Activated T-helper 1 cell treated with anti-CD3 and anti-CD28 coated beads, Interleukin-2, amount 50 U/mL, for 16 hours (primary cell): ENCODE measurements at places on chromosomes 3 and 15.

DNA sequence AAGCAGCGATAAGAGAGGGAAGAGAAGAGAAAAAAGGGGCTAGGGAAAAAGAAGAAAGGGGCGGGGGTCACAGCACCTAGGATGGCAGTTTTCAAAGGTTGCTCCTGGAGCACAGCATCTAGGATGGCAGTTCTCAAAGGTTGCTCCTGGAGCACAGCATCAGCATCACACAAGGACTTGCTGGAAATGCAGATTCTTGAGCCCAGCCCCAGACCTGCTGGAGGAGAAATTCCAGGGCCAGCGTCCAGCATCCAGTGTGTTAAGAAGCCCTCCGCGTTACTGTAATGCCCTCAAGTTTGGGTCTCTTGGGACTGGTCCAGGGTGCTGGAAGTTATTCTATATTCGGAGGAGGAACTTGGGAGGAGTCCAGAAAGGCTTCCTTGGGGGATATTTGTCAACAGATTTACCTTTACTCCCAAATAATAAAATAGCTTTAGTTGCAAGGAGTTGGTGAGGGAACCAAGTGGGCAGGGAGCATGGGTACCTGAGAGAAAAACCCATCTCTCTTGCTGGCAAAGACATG lies 519.4 kb downstream of the SHQ1 start:
- no peak for DNase-seq

DNA sequence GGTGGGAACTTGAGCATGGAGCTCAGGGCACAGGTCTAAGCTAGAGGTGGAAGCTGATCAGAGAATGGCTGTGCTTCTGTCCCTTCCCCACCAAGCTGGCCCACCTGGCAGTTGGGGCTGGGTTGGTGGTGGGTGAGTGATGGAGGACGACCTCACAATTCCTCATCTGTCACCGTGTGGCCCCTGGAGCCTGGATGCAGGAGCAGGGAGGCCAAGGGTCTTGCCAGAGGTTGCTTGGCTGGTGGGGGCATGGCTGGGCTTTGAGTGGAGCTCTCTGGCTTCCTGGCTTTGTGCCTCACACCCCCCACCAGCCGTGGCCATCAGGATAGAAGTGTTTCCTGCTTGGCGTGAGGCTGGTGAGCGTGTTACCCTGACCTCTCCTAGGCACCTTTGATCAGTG lies 36.0 kb downstream of the FBLN2 start:
- DNase-seq, result no peak

GRCh38 chr15:39299486-39300267 lies 281.2 kb upstream of the THBS1 start:
- no peak for DNase-seq

DNA sequence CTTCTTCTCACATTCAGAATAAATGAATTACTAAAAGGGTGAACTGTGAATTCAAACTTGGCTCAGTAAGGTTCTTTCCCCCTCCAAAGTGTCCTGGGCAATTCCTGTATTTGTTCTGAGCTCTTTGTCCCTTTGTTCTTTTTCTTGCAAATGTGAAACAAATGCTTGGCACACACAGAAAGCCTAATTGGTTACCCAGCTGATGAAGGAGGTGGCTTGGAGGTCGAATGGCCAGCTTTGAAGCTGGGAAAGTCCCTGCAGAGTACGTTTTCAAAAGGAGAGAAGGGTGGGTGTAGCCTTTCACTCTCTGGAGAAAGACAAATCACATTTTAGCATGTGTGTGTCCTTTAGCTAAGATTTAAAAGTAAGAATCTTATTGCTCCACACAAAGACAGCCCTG lies 154.4 kb downstream of the PEX5L start:
- no peak for DNase-seq

DNA sequence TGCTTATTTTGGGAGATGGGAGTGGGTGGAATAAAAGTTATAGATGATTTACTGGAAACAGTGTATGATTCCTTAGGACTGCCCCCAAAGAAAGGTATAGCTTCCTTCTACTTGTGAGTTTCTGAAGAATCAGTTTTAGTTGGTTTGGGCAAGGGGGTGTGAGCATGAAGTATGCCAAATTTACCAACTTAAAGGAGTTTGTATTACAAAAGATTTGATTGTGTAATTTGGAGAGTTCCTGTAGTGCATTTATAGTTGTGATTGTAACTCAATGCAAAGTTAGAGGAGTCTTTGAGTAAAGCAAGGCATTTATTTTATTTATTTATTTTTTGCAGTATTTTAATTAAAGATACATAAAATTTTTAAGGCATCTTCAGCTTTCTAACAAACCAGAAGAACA lies 42.8 kb downstream of the TSC22D2 start:
- DNase-seq, result no peak

DNA sequence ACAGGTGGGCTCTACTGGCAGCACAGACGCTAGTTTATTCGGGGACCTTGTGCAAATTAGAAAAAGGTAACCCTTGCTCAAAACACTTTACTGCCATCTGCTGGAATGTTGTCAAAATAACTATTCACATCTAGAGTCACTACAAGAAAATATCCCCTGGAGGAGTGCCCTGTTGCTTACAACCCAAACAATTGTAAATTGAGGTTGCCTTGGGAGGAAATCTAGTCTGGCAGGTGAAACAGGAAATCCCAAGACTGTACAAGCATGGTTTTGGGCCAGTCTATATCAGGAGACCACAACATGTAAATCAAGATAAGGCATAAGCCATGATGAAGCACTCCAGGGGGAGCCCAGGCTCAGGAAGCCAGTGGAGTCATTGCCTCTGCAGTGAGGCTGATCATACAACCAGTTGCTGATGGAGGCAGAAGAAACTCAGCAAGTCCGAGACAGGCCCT lies 136.8 kb upstream of the ACP3 start:
- no peak for DNase-seq

DNA sequence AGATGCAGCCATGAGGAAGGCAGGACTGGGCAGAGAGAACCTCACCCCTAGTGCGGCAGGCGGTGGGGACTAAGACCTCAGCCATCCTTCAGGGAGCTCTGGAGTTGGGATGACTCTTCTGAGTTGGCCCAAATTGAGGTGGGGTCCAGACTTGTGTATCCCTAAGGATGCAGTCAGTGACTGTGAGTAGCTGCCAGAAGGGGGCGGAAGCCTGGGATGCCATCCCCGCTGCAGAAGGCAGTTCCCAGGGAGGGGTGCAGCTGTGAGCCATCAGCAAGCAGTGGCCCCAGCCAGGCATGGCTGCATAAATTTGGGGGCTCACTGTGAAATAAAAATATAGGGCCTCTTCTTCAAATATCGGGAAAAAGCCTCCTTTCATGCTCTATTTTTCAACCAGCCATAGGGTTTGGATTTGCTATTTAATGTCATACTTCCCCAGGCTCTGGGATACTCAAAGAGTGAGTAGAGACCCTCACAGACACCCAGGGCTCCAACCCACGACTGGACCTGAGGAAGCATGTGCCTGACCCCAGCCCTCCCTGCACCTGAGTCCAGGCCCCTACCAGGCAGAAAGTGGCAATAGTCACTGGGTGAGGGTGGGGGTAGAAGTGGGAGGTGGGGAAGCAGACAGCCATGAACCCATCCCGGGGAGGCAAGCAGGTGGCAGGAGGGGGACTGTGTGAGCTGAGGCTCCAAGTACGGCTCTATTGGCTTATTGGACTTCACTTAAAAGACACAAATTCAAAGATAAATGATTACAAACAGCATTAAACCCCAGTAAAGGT lies 30.5 kb downstream of the GRK7 start:
- no peak for DNase-seq

- no peak for DNase-seq
These were observed 6.8 kb downstream of the PCSK6 start for GRCh38 chr15:101482526-101483371.

- no peak for DNase-seq
These were observed 883 bp upstream of the FRMD4B start for GRCh38 chr3:69386556-69387385.

DNA sequence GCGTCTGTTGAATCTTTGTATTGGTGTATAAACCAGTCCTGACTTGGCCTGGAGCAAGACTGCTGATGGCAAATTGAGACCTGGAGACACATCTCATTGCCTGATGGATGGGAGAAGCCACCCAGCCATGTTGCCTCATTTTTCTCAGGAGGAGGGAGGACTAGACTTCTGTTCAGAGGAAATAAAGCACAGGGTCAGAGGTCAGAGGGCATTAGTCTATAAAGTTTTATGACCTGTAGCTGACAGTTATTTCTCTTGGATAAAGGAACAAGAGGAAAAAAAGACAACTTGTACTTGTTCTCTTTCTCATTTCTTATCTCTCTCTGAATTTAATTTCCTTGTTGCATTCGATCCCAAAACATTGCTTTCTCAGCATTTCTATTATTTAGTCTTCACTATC lies 775.9 kb downstream of the SQOR start:
- DNase-seq, result no peak

DNA sequence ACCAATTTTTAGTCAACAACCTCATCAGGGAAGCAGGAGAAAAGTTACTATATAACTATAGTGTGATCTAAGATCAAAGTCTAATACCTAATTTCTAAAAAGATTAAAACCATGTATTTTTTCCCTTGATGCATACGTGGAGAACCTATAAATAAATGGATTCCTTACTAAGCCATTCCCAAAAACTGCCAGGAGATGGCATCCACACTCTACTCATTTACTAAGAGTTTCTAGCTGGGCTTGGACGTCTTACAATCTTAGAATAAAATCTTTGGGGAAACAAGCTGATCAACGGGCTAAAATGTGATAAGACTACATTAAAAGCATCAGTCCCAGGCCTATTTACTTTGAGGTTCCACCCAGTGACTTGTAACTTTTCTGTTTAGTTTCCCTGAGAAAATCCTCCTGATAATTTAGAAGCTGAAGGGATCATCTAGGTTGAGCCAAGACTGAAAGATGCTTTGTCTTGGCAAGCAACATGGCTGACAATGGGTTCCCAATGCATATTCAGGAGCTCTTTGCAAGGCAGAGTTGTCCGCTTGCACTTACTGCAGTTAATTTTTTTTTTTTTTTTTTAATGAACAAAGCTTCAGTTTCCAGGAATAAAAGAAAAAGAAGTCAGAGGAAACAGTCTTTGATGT lies 85.5 kb upstream of the FGF12 start:
- DNase-seq, result no peak

DNA sequence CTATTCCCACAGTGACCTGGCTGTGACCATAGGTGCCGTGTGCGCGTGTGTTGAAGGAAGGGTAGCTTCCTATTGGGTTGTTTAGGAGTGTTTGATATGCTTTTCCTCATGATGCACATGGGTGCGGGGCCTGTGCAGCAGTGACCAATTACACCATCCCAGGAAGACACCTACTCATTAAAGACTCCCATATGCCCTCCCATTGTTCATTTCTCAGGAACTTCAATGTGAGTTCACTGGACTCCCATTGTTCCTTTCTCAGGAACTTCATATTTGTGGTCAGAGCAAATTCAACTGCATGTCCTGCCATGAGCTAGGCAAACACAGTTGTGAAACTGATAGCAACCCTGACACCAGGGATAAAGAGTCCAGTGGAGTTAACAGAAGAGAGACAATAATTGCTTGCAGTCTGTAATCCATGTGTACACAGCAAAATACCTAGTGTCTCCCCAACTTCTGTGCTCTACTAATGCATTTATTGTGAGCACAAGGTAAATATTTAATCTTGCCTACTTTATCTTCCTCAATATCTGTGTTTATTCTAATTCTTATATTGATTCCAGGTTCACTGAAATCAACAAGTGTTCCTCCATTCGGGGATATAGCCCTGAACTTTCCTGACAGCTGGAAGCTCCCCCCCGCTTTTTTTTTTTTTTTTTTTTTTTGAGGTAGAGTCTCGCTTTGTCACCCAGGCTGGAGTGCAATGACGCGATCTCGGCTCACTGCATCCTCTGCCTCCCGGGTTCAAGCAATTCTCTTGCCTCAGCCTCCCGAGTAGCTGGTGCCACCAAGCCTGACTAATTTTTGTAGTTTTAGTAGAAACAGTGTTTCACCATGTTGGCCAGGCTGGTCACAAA lies 57.5 kb upstream of the GCNT3 start:
- no peak for DNase-seq

DNA sequence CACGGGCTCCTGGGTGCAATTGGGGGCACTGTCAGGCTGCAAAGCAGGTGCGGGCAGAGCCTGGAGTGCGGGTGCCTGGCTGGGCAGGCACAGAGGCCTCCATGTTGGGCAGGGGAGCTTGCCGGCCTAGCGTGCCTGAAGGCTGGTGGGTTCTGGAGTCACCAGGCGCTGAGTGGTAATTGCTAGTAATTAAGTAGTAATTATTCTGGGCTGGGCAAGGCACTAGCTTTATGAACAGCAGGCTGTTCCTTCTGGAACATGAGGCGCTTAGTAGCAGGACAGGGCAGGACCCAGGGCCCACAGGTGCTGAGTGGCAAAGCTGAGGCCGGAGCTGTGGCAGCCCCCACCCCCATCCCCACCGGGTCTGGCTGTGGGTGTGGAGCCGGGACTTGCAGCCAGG lies 25.3 kb downstream of the PLXNA1 start:
- no peak for DNase-seq

DNA sequence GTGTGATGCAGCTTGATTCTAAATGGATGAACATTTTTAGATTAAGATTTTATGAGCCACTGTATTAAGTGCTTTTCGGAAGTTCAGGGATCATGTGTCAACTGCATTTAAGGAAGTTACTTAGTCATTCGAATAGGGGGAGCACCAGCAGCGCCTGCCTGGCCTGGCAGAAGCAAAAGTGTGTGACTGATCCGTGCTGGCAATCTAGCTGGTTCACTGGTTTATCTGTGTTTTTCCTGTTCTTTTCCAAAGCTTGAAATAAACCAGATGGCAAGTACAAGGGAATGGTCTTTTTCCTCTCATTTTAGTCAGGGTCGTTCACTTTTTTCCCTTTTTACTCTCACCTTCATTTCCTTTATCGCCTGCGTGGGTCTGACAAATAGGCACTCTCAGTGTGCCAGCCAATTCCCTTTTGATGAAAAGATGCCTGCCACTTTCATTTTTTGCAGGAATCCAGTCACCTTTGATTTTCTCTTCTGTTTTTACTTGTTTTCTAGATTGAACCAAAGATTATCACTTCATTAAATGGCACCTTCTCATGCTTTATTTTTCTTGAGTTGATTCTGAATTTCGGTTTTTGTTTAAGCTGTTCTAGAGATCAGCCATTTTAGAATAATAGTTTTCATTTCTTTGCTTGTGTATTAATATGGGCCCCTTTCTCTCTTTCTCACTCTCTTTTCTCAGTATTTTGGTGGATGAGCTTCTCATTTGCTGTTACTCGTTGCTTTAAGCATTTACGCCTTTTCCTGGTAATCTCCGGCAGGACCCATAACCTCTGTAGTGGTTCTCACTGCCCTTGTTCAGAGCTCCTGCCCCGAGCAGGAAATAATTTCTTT lies 2.8 kb downstream of the ABHD2 start:
- peak; percentile 23 for DNase-seq

- DNase-seq, result no peak
These were observed 37.2 kb downstream of the DPH3 start for GRCh38 chr3:16227566-16227965.

DNA sequence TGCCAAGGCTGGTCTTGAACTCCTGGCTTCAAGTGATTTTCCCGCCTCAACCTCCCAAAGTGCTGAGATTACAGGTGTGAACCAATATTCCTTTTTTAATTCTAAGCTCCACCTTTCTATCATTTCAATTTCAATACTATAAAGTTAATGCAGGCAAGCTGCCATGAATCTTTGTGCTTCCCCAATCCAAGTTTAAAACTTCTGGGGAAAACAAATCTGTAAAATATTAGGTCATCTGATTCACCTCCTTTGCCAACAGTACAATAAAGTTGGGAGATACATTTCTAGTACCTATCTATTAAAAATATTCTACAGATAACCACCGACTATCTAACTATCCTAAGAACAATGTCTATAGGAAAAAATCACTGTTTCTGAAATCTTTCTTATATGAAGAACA lies 102.1 kb downstream of the ATP8B4 start:
- no peak for DNase-seq

- no peak for DNase-seq
These were observed 560 bp upstream of the TTLL13 start for GRCh38 chr15:90248789-90249202.
